ENCODE measurements at places on chromosomes 12 and 14.
A peak's percentile ranks its signal among the peaks of the same experiment; 100 is the strongest.

- DNase-seq = no peak
These were observed 7.1 kb upstream of the PGF start for GRCh38 chr14:74962493-74962892.

DNA sequence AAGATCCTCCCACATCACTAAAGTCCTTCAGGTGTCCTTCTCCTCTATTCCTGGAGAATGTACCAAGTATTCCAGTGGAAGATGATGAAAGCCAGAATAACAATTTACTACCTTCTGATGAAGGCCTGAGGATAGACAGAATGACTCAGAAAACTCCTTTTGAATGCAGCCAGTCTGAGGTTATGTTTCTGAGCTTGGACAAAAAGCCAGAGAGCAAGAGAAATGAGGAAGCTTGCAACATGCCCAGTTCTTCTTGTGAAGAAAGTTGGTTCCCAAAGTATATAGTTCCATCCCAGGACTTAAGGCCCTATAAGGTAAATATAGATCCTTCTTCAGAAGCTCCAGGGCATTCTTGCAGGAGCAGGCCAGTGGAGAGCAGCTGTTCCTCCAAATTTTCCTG lies 54.6 kb upstream of the HELB start:
- no peak for DNase-seq

DNA sequence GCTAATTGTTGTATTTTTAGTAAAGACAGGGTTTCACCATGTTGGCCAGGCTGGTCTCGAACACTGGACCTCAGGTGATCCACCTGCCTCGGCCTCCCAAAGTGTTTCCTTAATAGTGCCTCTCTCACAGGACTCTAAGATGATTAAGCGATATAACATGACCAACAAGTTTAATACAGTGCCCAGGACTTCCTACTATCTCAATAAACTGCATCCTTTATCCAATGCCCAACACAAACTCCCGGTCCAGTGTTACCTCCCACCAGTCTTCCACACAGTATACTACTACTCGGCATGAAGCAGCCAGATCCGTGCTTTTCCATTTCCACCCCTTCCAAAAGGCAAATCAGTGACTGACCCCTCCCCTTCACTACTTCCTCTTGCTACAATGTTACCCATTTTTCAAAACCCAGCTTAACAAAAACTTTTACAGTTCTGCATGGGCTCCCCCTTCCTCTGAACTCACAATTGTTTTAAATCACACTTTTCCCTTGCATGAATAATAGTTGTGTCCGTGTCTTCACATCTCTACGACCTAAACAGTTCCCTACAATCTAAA lies 900 bp downstream of the NOP2 start:
- DNase-seq = no peak

- no peak for DNase-seq
These were observed 11.0 kb downstream of the HNRNPC start for GRCh38 chr14:21258005-21258888.

GRCh38 chr14:79082883-79083282 lies 912.7 kb downstream of the NRXN3 start:
- no peak for DNase-seq

DNA sequence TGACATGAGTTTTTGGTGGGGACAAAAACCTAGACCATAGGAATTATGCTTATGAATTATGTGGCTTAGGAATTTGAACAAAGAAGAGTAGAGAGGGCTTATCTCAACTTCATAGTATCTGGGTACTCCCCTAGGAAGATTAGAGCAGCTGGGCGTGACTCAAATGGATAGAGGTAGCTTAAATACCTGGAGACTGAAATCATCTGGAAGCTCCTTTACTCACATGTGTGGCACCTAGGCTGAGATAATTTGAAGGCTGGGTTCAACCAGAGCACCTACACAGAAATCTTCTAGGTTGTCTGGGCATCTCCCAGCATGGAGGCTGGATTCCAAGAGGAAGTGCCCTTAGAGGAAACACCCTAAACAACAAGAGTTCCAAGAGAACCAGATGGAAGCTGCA lies 393.9 kb downstream of the ADAMTS20 start:
- no peak for DNase-seq

- no peak for DNase-seq
These were observed 299.4 kb upstream of the NOVA1 start for GRCh38 chr14:26897196-26897595.

DNA sequence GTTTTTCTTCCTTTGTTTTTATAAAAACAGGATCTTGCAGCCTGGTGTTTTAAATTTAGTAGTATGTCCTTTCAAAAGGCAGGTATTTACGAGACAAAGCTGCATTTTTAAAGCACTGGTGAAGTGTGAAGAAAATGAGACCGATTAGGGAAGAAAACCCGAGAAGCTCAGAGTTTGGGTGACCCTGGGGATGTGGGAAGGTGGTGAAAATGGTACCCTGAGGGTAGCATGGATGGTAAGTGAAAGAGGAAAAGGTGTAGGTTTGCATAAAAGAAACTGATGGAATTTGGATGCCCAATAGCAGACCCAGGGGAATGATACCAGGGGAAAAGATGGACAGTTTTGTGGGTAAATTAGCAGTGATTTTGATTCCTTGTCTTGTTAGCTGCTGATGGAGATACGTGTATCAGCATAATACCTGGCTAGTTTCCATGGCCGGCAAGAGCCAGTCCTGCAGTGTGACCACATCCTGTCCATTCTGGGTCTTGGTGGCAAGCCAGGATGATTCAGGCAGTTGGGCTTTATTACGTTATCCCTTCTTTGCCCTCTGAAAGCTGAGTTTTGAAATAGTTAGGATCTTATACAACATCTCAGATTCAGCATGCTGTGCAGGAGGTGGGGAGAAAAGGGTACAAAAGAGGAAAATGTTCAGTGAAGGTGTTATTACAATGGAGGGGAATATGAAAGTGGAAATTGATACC lies 8.9 kb downstream of the BICD1 start:
- no peak for DNase-seq

- no peak for DNase-seq
These were observed 30.2 kb downstream of the BBS10 start for GRCh38 chr12:76317976-76318375.

GRCh38 chr12:53236443-53237111 lies 4.6 kb upstream of the RARG start:
- DNase-seq = peak; percentile 49
